ENCODE measurements at places on chromosomes 2 and 18. TPM values are rescaled to one million over a fixed set of nuclear protein-coding genes. Genes with fewer than 3 reads are reported as not detected.
A peak's percentile ranks its signal among the peaks of the same experiment; 100 is the strongest.

OSBPL1A gene
- 40.3 TPM for total RNA-seq

NYAP2 gene
- total RNA-seq = 0.66 TPM

NRP2 gene
- total RNA-seq = 37.7 TPM

DES gene
- total RNA-seq = 74.2 TPM

DNA sequence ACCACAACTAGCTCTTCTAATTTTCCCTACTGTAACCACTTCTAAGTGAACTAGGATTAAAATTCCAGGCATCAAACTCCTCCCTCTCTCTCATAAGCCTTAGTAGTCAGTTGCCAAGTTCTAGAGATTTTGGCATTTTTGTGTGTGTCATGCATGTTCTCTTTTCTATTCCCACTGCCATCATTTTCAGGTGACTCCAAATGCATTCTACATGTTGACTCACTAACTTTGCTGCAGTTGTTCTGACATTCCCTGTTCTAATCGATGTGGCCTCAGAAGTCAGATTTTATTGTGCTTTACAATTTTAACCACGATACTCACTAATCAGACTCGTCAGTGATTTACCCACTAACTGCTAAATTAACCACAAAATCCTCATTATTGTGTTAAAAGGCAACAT, 13.3 kb downstream of the DSC1 start:
- DNase-seq = no peak

- no peak for DNase-seq
Measured at GRCh38 chr18:35776473-35776872, 194.9 kb downstream of the GALNT1 start.

GRCh38 chr2:16623564-16624435, 41.8 kb downstream of the CYRIA start:
- DNase-seq = no peak

GRCh38 chr2:216499641-216500218, 1.1 kb downstream of the RPL37A start:
- DNase-seq = no peak

DNA sequence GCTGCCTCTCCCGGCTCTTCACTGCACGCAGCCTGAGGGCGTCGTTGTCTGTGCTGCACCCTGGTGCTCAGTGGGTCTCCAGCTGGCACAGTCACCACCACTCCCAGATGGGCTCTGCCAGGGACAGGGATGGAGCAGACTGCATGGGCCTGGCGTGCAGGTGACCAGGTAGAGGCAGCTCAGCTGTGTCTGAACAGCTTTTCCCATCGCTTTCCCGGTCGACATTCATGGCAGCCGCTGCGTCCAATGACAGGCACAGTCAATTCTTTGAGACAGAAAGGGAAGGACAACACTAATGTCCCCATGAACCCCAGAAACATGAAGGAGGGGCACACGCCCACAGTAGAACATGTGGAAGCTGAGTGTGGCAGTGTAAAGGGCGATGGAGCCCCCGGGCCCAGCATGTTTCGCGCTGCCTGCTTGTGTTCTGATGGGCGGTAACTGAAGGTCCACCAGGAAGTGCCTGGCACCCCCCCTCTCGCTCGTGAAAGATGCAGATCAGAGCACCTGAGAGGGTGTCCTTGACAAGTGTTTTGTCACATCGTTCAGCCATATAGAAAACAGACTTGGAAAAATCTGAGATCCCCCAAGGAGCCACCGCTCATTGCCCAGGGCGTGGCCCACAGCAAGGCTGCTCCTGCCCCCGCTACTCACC, 122.4 kb downstream of the NFATC1 start:
- DNase-seq = no peak

DNA sequence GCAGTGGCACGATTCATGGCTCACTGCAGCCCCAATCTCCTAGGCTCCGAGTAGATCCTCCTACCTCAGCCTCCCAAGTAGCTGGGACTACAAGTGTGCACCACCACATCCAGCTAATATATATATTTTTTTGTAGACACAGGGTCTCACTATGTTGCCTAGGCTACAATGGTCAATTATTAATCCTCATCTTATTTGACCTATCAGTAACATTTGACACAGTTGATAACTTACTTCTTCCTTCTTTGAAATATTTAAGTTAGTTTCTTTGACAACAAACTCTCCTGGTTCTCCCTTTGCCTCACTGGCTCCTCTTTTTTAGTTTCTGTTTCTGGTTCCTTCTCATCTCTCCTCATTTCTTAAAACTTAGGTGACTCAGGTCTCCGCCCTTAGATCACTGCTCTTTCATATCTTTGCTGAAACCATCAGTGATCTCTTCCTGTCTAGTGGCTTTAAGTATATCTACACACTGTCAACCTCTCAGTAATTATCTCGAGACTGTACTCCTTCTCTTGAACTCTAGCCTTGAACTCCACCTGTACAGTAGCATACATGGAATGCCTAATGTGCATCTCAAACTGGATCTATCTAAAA, 11.5 kb downstream of the PGAP1 start:
- no peak for DNase-seq

GRCh38 chr2:9814129-9814868, 29.0 kb upstream of the TAF1B start:
- no peak for DNase-seq

DNA sequence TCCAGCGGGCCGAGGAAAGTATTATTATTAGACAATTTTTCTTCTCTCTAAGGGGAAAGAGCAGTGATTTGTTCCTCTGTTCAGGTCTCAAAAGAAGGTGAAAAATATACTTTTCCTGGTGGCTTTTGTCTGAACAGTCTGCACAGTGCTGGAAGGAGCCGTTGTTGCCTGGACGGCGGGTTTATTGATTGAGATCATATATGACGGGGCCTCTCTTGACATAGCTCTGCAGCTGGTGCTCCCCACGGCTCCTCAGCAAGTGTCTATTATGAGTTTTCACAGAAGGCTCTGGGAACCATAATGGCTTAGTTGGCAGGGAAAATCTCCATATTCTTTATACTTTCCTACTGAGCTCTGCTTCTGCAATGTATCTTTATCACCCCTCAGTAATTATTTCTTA, 42.9 kb downstream of the FSHR start:
- DNase-seq = no peak

- DNase-seq = peak; percentile 89
Measured at GRCh38 chr2:177675350-177675821, 282.8 kb downstream of the AGPS start.

DNA sequence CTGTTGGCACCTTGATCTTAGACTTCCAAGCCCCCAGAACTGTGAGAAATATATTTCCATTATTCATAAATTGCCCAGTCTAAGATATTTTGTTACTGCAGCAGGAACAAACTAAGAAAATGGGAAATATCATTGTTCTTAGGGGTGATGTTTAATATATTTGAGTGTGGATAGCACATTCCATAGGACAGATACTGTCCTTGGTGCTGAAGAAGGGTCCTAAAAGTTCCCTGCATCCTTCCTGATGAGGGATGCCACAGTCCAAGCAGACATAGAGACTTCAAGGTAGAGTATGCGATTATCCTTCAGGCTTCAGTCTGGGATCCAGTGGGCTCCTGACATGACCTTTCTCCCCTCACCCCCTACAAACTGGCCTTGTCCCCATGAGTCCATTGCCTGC, 689.0 kb downstream of the TDRD15 start:
- DNase-seq = peak; percentile 56

Measured in kidney (tissue), 22 donors.